ENCODE measurements at places on chromosomes 12 and 14.

GRCh38 chr12:70288817-70289216 is 45.6 kb downstream of the CNOT2 start:
- DNase-seq, result no peak

DNA sequence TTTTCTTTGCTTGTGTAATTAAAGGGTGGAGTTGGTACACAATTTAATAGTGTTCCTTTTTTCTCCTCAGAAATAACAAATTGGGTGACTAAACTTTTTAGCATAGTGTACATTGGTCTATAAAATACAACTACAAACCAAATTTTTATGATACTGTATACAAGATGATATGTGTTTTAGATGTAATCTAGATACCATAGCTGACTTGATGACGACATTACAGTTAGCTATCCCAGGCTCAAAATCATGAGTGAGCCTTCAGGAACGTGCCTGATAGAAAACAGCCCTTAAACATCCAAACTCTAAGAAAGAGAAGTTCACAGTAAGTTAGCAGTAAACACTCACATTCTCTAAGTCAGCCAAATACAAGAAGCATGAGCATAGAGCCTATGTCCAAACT is 99.0 kb upstream of the SSTR1 start:
- DNase-seq, result no peak

DNA sequence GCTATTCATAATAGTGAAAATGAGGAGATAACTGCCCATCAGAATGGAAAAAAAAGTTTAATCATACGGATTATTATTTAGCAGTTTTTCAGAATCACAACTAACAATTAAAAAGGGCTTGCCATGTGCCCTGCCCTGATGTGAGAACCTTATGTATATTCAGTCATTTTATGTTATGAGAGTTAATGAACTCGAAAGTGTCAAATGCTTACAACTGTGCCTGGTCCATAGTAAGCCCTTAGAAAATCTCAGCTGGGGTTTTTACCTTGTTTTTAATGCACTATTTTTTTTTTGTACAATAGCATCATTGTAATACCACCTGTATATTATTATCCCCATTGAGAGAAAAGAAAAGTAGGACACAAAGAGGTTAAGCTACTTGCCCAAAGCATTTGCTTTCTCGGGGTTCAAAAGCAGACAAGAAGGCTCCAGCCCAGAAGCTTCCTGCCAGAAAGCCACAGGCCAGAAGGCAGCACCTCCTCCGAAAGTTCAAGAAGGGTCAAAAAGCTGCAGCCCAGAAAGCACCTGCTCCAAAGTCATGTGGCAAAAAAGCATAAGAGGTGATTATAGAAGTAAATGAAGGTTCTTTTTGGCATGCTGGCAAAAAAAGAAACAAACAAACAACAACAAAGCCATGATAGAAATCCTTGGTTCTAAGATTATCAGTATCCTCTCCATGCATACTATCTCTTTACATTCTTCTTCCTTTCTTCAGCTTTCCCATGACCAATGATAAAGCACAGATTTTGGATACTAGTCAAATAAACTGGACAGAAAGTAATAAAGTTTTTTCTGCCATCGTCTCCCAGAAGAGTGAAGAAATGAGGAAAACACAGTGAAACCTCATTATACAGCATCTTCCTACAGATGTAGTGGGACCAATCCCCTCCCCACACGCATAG is 59.1 kb upstream of the NAP1L1 start:
- no peak for DNase-seq

GRCh38 chr12:14558473-14558959 is 9.2 kb downstream of the PLBD1 start:
- DNase-seq, result no peak

- no peak for DNase-seq
These were observed 57.9 kb downstream of the OTX2 start for GRCh38 chr14:56752428-56752827.

DNA sequence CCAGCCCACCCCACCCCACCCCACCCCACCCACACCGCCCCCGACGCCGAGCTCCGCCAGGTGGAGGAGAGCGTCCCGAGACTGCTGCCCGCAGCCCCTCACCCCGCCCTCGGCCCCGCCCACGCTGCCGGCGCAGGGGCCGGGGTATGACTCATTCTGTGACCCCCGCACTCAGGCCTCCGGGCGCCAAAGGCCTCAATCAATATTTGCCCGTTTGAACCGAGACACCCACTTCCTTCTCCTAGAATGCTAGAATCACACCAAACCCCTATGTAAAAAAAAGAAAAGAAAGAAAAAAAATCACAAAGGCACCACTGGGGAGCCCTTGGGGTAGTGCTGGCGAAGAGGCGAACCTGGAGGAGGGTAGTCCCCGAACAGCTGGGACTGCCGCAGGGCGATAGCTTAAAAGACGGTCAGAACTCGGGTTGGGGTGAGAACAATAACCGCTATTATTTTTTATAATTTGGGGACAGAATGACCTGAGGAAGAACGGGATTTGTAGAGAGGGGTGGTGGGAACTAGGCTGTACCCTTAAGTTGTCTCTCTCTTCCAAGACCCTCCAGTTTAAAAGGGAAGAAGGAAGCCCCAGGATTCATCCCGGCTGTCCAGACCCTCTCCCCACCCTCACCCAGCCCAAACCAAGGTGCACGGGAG is 894 bp downstream of the KRT8 start:
- DNase-seq, result no peak

- no peak for DNase-seq
These were observed 148.9 kb downstream of the PPM1H start for GRCh38 chr12:62785941-62786559.

DNA sequence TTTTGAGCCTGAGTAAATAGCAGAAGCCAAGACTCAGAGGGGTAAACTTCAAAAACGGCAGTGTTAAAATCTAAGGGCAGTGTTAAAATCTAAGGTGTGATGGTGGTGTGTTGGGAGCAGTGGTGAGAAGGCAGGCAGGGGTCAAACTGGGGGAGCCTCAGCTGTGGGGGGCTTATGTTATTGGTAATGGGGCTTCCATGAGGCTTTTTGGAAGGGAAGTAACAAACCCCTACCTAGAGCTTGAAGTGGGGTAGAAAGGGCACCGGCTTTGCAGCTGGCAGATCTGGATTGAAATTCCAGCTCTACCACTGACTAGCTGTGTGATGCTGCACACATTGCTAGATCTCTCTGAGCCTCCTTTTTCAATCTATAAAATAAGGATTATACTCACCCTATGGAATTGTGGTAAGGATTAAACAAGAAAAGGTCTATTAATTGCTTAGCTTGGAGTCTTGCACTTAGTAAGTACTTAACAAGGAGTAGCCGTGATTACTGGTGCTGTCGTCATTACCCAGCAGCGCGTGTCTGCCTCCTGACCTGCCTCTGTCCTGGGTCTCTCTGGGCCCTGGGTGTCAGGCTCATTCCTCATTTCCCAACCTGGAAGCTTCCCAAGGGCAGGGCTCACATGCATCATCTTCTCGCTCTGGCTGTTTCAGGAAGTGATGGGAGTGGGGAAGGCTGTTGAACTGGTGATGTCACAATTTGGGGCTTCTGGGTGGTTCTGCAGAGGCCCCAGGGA is 18.5 kb upstream of the KRT80 start:
- peak; percentile 62 for DNase-seq

- no peak for DNase-seq
These were observed 83.9 kb downstream of the EP400 start for GRCh38 chr12:132033627-132034026.

DNA sequence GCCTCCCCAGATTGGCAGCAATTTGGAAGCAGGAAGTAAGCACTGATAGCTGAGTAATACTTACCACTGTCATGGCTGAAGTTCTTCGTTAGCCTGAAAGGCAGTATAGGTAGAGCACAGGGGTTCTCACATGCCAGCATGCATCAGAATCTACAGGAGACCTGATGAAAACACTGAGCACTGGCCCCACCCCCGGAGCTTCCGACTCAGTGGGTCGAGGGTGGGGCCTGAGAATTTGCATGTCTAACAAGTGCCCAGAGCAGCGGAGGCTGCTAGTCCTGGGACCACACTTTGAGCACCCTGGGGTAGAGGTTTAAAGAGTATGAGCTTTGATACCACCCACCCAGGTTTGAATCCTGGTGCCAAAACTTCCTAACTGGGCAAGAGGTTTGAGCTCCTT is 89.6 kb downstream of the FBXW8 start:
- DNase-seq, result no peak

DNA sequence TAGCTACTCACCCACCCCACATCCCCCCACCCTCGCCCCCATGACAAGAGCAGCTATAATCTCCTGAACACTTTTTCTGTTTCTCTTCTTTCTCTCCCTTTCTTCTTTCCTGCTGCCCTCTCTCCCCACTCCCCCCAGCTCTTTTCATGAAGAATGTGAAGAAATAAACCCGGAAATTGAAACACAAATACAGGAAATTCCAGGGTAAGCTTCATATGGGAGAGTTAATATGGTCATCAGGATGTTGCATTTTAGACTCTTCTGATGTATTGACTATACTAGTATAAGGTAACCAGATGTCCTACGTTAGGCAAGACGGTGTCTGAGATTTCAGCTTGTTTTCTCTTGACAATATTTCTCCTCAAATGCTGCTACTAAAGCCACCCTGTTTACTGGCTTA is 41.6 kb upstream of the LRIG3 start:
- DNase-seq, result no peak
